NAMALWA (cell line): ENCODE measurements at places on chromosomes 7 and 10.

GRCh38 chr7:44621750-44622103 is 15.3 kb downstream of the OGDH start:
- no peak for DNase-seq

GRCh38 chr10:85868627-85869499 is 497.7 kb downstream of the GRID1 start:
- DNase-seq: no peak

- DNase-seq: no peak
Measured at GRCh38 chr10:113381981-113382509, 170.8 kb upstream of the HABP2 start.

DNA sequence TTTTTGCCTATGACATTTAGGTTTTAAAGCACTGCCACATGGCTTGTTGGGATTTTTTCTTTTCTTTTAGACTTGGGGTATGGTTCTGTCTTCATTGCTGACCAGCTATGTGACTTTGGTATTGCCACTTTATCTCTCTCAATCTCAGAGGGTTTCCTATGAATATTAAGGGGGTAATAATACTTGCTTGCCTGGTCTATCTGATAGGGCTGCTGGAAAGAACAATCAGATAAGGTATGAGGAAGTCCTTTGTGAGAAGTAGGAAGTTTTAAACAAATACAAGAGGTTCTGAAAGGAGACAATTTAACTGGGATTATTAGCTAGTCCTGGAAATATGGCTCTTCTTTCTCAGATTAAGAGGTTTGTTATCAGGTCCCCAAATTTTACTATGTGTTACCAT is 80.8 kb downstream of the ZNF92 start:
- no peak for DNase-seq

- DNase-seq: no peak
Measured at GRCh38 chr10:16788125-16788524, 29.1 kb downstream of the RSU1 start.

GRCh38 chr7:142385491-142386340 is 127.9 kb upstream of the PRSS58 start:
- DNase-seq: peak; percentile 77

GRCh38 chr10:89419548-89419947 is 5.2 kb downstream of the IFIT5 start:
- peak; percentile 33 for DNase-seq

- DNase-seq: peak; percentile 48
Measured at GRCh38 chr7:91140982-91141381, 123.3 kb upstream of the FZD1 start.

DNA sequence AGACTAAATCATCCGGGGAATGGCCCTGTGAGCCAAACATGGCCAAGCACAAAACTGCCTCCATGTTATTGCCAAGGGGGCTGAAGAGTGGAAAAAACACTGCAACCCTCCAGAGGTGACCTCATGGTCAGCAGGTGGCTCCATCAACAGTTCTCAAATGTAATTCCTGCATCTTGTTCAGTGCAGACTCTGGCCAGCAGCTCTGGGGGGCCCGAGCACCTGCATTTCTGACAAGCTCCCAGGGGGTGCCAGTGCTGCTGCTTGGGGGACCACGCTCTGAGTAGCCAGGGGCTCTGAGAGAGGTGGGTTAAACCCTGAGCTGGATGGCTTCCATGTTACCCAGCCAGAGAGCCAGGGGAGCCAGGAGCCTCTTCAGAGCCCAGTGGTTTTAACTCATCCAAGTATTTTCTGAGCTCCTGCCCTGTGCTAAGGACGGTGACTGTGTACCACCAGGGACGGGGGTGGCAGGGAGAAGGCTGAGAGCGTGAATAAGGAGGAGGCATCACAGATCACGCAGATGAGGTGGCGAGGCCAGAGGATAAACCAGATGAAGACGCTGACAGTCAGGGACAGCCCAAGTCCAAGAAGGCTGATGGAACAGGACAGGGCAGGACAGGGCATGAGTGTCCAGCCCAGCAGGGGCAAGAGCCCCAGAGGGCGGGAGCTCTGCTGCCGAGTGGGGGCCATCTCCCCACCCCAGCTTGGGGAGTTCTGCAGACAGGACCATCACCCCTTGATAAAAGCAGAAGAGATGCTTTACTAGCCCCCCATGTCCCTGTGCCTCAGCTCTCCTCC is 52.9 kb downstream of the CLEC2L start:
- DNase-seq: no peak

DNA sequence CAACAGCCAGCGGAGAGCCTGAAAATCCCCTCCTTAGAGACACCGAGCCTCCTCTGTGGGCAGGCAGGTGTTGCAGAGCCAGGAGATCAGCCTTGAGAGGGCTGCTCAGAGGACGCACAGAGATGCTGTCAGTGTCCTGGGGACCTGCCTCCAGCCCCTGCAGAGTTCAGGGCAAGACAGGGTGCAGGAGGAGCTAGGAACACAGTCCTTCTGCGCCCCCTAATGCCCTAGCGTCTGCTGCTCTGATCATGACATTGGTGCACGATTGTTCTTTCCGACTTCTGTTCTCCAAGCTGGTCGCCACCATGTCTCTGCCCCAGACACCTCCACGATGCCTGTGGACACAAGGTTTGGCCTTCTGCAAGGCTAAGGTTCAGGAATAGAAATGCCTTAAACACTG is 613.7 kb upstream of the MKI67 start:
- no peak for DNase-seq

DNA sequence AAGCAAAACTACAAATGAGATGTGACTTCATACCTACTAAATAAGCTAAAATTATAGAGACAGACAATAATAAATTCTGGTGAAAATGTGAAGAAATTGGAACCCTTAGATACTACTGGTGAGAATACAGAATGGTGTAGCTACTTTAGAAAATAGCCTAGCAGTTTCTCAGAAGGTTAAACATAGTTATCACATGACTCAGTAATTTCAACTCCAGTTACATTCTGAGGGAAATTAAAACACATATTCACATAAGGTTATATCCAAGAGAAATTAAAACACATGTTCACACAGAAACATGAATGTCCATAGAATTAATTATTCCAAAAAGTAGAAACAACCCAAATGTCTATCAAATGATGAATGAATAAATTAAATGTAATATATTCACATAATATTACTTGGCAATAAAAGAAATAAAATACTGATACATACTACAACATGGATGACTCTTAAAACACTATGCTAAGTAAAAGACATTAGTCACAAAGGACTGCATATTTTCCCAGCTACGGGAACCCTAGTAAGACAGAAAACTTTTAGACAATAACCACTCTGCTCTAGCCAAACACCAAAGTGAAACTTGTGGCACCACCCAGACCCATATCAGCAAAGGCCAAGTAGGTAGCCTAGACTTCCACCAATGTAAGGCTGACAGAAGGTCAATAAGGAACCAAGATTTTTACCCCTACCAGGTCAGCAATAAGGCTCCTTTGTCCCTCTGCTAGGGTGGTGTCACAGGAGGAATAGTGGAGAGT is 25.1 kb downstream of the SLC25A40 start:
- DNase-seq: no peak

GRCh38 chr7:376306-377079 is 86.5 kb downstream of the FOXL3 start:
- no peak for DNase-seq

- no peak for DNase-seq
Measured at GRCh38 chr10:61047081-61047480, 103.1 kb upstream of the RHOBTB1 start.

- no peak for DNase-seq
Measured at GRCh38 chr7:155663937-155664336, 19.5 kb downstream of the RBM33 start.

DNA sequence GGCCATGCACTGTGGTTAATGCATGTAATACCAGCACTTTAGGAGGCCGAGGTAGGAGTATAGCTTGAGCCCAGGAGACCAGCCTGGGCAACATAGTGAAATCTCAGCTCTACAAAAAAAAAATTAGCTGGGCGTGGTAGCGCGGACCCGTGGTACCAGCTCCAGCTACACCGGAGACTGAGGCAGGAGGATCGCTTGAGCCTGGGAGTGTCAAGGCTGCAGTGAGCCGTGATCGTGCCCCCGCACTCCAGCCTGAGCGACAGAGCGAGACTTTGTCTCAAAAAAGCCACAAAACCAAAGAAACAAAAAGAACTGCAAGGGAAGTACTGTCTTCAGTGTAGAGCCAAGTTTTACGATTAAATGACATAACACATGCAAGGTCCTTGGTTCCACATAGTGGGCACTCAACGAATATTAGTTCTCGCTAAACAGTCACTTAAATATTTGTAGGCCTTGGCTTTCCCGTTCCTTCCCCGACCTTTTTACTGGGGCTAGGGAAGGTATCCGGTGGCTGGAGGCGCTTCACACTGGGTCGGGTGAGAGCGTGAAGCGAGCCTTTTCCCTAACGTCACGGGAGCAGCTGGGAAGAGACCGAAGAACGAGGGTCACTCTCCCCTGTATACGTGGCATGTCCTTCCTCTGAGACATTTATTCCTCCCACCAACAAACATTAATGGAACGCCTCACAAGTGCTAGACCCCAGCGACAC is 993 bp upstream of the SND1 start:
- DNase-seq: peak; percentile 53

DNA sequence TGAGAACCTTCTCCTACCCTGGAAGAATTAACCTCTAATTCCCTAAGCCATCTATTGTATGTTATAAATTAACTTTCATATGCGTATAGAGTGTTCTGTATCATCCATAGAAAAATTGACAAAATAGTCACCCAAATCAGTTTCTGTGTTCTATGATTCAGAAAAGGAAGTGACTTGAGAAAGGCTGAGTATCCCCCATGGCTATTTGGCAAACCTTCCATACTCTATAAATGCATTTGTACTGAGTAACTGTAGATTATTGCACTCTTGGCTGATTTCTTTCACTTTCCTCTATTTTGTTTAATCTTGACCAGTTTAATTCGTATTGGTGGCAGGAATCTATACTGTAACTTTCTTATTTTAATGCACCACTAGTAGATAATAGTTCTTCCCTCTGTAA is 182.2 kb downstream of the HTR7 start:
- no peak for DNase-seq

DNA sequence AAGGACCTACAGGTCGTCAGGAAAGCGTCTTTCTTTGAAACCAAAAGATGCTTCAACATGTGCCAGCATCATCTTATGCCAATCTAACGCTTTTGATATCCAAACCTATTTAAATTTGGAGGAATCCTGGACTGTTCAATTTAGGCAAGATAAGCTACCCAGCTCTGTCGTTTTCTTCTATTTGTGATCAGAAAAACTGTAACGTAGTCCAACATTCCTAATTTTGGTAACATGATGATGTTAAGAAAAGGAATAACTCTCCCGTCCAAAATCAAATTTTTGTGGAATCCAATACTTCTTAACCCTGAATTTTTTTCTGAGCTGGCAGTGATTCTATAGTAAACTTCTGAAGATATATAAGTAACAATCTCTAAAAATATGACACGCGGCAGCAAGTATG is 93.3 kb upstream of the MKX start:
- DNase-seq: no peak

DNA sequence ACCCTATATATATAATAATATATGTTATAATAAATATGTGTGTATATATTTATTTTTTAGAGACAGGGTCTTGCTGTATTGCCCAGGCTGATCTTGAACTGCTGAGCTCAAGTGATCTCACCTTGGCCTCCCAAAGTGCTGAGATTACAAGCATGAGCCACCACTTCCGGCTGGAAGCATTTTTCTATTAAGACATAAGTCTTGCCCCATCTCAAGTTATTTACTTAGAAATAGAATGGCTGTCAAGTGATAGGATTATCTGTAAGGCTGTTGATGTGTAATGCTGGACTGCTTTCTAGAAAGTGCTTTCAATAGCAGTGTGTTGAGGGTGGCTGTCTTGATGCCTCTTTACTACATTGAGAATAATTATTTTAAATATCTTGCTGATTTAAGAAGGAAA is 65.2 kb downstream of the ZMYND11 start:
- DNase-seq: no peak

DNA sequence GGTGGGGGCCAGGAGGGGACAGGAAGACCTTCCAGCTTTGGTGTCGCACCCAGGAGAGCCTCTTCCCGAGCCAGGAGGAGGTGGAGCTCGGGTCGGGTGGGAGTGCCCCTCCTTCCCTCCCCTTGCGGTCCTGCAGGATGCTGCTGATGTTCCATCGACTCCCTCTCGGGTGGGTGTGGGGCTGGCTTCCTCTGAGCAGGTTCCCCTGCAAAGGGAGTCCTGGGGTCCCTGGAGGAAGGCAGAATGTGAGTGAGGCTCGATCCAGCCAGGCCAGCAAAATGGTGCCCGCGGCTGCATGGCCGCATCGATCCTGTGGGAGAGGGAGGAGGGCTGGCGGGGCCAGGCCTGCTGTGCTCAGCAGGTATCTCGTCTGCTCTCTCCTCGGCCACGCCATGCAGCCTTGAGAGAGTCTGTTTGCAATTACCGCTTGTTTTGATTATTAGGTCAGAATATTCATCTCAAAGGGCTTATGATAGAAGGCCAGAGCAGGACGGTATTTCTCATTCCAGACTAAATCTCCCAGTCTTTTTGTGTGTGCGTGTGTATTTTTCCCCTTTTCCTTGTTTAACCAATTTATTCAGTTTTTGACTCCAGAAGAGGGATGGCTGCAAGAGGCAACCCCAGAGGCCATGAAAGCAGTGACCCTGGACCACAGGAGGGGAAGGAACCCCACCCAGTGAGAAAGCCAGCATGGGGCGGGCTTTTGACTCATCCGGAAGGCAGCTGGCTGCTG is 137.3 kb upstream of the ZMIZ1 start:
- DNase-seq: no peak
